ENCODE measurements at places on chromosomes 11 and 22.

GRCh38 chr22:17336061-17336460, 33.2 kb upstream of the CECR2 start:
- DNase-seq = no peak

GRCh38 chr22:23305922-23306374, 125.6 kb downstream of the BCR start:
- peak; percentile 93 for DNase-seq

DNA sequence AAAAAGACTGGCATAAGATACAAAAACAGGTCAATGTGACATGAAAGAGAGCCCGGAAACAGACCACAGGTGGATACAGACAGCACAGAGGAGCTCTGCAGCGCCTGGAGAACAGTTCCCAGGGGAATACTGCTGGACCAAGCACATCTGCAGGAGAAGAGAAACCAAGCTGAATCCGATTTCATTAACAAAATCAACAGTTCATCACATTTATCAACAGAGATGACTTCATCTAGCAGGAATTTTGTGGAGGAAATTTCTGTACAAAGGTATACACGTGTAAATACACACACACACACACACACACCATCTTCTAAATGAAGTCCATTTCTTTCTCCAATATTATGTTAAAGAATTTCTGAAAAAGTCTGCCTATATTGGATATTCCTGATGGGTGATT, 17.1 kb downstream of the YPEL1 start:
- no peak for DNase-seq

GRCh38 chr11:27858866-27859265, 158.6 kb upstream of the BDNF start:
- no peak for DNase-seq

DNA sequence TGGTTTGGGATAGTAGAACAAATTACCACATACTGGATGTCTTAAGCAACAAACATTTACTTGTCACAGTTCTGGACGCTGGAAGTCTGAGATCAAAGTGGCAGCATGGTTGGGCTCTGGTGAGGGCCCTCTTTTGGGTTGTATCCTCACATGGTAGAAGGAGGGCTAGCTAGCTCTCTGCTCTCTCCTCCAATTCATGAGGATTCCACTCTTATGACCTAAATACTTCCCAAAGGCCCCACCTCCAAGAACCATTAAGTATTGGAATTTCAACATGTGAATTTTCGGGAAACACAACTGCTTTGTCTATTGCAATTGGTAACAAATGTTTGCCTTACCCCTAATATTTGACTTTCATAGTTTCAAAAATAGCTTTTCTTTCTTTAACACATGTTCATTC, 52.6 kb downstream of the MUC15 start:
- no peak for DNase-seq

DNA sequence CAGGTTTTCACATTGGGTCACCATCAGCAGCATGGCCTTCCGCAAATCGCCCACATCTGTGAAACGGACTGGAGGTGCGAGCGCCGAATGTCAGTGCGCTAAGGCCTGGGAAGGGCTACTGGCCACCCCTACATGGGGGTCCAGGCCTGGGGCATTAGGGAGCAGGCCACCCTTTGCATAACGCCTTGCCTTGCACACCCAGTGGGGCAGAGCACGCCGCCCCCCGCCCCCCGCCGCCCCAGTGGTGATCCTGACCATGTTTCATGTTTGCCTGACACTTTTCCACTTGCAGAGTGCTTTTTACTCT, 2.6 kb downstream of the GRK2 start:
- DNase-seq = no peak

DNA sequence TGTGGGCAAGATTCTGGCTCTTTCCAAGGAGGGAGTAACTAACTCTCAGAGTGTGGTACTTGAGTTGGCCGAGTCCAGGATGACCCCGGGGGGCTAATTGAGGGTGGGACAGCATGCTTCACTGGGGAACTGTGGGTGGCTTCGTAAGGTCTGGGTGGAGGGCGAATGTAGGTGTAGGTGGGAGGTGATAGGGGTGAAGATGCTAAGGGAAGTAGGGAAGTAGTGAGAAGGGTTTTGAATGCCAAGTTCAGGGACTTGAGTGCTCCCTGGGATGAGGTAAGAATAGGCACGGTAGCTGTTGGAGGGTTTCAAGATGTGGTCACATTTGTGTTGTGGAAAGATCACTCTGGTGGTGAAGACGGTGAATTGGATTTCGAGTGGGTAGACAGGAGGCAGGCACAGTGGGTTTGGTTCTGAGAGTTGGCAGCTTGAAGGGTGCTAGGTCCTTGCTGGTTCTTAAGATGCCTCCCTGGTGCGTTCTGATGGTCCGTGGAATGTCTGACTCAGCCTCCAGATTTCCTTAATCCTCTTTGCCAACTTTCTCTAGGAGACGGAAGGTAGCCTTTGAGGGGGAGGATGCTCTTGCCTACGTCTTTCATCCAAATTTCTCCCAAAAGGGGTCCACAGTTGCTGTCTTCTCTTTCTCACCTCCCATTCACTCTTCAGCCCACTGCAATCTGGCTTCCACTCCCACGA, 2.5 kb upstream of the DNAL4 start:
- DNase-seq = no peak

- no peak for DNase-seq
Measured at GRCh38 chr22:17100621-17101020, 15.8 kb downstream of the IL17RA start.

GRCh38 chr22:36257948-36258670, 5.2 kb downstream of the APOL1 start:
- no peak for DNase-seq

DNA sequence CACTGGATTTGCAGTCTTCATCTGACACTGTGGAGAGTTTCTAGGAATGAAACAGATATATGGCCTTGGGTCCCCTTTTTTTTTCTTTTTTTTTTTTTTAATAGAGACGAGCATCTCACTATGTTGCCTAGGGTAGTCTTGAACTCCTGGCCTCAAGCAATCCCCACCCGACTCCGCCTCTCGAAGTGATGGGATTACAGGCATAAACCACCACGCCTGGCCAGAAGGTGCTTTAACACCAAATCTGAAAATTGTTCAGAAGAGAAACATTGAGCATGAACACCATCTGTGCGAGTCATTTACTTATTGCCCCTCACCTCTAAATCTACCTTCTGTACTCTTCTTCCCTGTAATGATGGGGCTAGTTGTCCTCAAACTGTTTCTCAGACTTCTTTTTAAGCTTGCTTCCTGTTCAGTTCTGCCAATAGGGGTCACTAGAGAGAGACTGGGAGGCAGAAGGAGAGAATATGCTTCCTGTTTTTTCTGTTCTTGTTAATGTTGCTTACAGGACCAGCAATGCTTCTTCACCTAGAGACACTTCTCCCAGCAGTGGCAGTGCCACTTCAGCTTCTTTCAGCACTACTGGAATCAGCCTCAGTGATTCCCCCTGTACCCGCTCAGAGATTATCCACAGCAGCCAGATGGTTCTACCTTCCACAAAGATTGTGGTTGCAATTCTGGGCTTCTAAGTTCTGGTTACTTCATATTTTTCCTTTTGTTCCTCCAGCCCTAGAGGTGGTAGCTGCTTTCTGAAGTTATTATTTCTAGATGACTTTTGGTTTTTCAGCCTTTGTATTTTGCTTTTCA, 20.8 kb upstream of the ZBED5 start:
- no peak for DNase-seq

- DNase-seq = no peak
Measured at GRCh38 chr11:33691066-33691864, 9.4 kb downstream of the C11orf91 start.

- no peak for DNase-seq
Measured at GRCh38 chr11:97982512-97982911, 1038.2 kb upstream of the CNTN5 start.

DNA sequence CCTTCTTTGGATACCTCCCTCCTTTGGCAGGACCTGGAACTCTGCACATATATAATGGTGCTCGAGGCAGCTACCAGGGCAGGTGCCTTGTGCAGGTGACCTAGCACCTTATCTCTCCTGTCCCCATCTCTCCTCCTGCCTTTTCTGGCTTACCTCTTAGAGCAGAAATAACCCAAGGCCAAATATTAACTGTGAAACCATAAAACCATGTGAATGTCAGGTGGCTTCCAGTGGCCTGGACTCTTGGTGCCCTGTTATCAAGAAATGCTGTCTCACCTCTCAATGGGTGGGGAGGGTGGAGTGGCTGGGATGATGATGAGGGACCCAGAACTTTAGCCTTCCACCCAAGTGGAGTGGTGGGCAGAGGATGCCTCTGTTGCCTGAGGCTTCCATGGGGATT, 42.9 kb downstream of the YWHAH start:
- no peak for DNase-seq

DNA sequence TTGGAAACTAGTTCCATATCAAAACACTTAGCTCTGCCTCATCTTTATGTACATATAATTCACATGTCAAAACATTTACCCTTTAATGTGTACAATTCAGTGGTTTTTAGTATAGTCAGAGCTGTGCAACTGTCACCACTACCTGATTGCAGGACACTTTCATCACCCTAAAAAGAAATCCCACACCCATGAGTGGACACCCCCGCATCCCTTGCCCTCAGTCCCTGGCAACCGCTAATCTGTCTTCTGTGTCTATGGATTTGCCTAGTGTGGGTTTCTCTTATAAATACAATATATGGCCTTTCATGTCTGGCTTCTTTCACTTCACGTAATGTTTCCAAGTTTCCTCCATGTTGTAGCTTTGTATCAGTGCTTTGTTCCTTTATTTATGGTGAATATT, 8.6 kb upstream of the EMID1 start:
- no peak for DNase-seq

DNA sequence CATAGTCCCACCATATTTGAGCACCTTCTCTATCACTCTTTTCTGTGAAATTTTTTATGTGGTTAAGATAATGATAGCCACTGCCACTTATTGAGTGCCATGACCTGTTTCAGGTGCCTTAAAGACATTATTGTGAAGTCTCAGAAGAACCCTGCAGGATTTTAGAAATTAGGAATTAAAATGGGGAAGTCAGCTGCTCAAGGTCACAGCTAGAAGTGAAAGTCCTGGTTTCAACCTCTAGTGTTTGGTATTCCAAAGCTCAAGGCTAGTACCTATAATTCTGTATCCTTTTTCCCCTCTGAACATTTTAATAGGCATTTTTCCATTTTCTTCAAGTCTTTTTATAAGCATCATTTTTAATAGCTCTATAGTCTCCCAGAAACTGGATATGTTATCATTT, 9.0 kb upstream of the RRM1 start:
- DNase-seq = no peak

DNA sequence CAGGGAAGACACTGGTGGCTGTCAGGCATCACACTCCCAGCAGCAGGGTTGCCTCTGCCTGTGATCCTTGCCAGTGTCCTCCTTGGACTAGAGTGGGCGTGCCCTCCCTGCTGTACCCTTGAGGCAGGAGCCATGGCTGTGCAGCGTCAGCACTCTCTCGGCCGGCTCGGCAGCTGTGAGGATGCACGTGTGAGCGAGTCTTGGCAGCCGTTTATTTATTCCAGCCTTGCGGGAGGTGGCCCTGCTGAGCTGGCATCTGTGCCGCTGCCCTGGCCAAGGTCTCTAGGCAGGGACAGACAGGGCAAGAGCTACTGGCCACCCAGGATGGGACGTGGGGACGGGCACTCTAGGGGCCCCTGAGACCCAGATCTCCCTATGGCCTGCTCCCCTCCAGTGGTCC, 33.9 kb downstream of the TSPAN4 start:
- DNase-seq = peak; percentile 47

DNA sequence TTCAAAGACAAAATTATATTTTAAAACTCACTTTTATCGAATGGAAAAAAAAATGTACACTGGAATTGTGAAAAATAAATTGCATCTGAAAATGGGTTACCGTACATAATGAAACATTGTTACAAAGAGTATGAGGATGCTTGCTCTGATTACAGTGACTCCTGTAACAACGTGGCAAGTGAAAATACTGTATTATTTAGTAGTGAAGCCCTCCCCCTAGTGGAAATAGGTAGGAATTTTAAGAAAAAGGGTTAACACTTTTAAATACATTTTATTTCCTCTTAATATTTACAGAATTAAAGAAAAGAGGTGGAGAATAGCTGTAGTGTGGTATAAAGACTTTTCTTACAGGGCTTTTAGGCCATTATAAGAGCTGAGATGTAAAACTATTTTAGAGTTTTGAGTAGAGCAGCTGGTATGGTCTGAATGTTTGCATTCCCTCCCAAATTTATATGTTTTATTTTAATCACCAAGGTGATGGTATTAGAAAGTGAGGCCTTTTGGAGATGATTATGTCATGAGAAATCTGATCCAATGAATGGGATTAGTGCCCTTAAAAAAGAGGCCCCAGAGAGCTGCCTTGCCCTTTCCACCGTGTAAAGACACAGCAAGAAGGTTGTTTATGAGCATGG, 25.2 kb downstream of the FAM76B start:
- DNase-seq = no peak

DNA sequence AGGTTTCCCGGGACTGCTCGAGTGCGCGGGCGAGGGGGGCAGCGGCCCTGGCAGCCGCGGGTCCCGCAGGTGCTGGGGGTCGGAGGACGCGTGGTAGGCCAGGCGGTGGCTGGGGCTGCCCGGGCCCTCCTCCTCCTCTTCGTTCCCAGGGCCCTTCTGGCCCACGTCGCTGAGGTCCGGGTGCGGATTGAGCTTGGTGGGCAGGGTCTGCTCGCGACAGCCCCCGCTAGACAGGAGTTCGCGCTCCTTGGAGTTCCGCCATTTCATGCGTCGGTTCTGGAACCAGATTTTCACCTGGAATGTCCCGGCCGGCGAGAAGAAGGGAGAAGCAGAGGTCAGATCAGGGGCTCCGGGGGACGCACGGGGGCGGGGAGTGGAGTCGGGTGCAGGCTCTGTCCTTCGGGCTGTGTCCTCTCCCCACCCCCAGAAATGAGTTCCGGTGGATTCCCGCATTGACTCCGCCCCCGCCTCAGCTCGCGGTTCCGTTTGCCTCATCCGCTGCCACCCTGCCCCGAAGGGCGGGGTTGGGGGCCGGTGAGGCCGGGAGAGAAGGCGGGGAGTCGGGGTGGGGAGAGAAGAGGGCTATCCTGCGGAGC, 3.9 kb downstream of the DBX1 start:
- no peak for DNase-seq

DNA sequence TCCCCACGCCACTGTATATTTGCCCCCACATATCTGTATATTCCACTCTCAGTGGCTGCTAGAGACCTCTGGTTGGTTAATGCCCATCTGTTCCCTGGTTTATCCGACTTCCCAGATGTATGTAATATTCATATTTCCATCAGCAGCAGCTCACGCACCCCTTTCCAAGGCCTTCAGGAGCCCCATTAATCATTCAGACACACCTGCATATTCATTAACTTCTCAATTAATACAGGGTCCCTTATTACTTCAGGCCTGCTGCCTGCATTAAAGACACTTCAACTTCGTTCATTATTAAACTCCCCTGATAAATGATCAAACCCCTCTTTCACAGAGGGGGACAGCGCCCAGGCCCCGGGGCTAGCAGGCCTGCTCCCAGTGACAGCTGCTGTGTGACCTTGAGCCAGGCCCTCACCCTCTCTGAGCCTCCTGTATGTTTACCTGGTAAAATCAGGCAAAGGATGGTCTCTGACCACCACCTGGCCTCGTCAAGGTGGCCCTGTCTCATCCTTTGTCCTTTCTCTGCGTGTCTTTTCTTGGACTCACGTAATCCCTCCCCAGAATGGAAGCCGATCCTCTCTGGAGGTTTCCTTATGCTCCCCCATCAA, 34.5 kb downstream of the ELFN2 start:
- DNase-seq = no peak

Data from dorsolateral prefrontal cortex (tissue), 122 donors.